ENCODE measurements at places on chromosomes 12 and 14. TPM values are rescaled to one million over a fixed set of nuclear protein-coding genes. Genes with fewer than 3 reads are reported as not detected.

Gene ANO2
- polyA plus RNA-seq, result 11.7 TPM

Gene RIPK3
- polyA plus RNA-seq, result 7.2 TPM

Gene CISTR
- not detected for polyA plus RNA-seq

Gene ARHGEF25
- polyA plus RNA-seq, result 10.8 TPM

Gene ZC2HC1C
- polyA plus RNA-seq, result 3.6 TPM

Gene TEX52
- polyA plus RNA-seq, result not detected

Gene GLS2
- 0.71 TPM for polyA plus RNA-seq

Gene CINP
- polyA plus RNA-seq, result 41.6 TPM

Gene TAS2R10
- polyA plus RNA-seq, result not detected

Gene PLEK2
- polyA plus RNA-seq, result 7.4 TPM

Gene FBLN5
- 120 TPM for polyA plus RNA-seq

Gene RTL1
- not detected for polyA plus RNA-seq

Gene STX2
- 10.9 TPM for polyA plus RNA-seq

Gene TAMALIN
- 68.3 TPM for polyA plus RNA-seq

Gene HHIPL1
- polyA plus RNA-seq, result 1.1 TPM

Gene KRT78
- not detected for polyA plus RNA-seq

Gene ANO4
- 0.16 TPM for polyA plus RNA-seq

Gene PTPRR
- polyA plus RNA-seq, result 0.21 TPM

Gene NRXN3
- polyA plus RNA-seq, result 0.22 TPM

Gene HAL
- polyA plus RNA-seq, result 3.7 TPM

Gene TTC9
- 0.79 TPM for polyA plus RNA-seq

Gene VDR
- polyA plus RNA-seq, result 2.9 TPM

Gene IRAK3
- 14.5 TPM for polyA plus RNA-seq

Gene PLXNC1
- polyA plus RNA-seq, result 4.6 TPM

Gene ADAM21
- 0.12 TPM for polyA plus RNA-seq

Gene HOXC10
- 0.63 TPM for polyA plus RNA-seq

Gene IL26
- polyA plus RNA-seq, result not detected

Gene BCAT1
- 12.8 TPM for polyA plus RNA-seq
